ENCODE measurements at places on chromosomes 6 and 20. TPM values are rescaled to one million over a fixed set of nuclear protein-coding genes. Genes with fewer than 3 reads are reported as not detected.

DNA sequence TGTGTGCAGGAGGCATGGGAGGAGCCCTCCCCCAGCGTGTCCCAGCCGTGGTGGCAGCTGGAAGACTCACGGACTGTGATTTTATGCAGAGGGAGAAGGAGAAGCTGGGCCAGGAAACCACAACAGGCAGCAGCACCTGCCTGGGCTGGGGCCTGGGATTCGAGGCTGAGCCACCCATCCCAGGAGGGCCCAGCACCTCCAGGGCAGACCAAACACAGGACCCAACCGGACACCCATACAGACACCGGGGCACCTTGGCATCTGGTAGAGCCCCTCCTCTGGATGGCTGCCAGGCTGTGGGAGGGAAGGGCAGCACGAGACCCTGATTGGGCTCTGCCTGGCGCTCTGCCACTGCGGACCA, 41.7 kb upstream of the CHRNA4 start:
- no peaks in the 10 kb centered on the region for H3K36me3 ChIP-seq
- H3K4me1 ChIP-seq = no peaks in the 10 kb centered on the region
- H3K4me3 ChIP-seq = no peak overlapping the region
- DNase-seq = no peak

- H3K27me3 ChIP-seq = no peaks in the 10 kb centered on the region
- H3K36me3 ChIP-seq = peaks cover 5% of the 10 kb centered on the region
- no peaks in the 10 kb centered on the region for H3K4me1 ChIP-seq
- H3K27ac ChIP-seq = no peak overlapping the region
- H3K4me3 ChIP-seq = no peak overlapping the region
Measured at GRCh38 chr6:1987640-1988039, 257.8 kb downstream of the GMDS start.

DNA sequence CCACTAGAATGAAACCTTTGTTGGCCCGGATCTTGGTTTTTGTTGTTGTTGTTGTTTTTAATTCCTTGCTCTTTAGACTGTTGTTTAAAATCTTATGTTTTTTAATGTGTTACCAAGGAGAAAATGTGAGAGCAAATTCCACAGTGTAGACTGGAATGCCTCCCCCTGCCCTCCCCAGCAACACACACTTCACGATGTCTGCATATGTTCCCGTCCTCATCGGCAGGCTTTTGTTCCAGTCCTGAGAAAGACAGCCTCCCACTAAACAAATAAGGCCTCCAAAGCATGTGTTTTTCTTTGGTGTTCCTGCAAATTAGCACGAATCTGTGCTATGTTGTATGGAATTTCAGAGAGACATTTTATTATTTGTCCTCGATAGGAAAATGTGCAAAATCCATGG, 263.3 kb upstream of the QKI start:
- no peak overlapping the region for H3K27ac ChIP-seq
- H3K4me3 ChIP-seq = no peak overlapping the region
- no peak for DNase-seq
- H3K4me1 ChIP-seq = no peaks in the 10 kb centered on the region

DNA sequence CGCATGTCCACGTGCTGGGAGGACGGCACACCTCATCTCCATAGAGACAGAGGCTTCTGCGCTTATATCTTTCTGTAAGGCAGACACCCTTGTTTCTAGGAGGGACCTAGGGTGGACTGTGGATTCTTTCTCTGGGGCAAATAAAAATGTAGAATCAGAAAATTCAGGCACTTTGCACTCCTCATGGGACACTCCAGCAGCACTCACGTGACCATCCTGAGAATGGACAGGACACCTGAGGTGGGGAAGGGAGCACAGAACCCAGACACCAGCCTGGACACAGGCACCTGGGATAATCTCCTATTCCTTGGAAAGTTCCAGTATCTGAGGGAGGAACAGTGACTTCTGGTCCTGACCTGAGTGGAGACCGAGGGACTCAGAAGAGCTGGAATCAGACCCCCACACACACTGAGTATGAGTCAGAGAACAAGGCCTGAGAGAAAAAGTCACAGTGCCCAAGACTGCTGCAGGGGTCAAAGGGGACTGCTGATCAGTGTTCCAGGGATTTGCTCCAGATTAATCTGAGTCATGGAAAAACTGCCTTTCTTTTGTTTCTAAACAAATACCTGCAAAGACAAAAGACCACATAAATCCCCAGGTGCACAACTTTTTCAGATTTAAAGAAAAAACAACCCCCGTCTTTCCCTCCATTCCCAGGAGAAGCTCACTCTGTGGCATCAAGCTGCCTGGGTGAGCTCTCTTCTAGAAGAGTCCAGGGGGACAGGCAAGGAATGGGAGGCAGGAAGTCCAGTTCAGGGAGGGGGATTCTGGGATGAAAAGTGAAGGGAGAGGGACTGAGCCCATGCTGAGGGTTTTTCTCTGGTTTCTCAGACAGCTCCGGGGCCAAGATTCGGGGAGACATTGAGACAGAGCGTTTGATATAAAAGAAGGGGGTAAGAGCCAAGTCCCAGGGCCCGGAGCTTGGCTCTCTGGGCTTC, 35.6 kb upstream of the MICB start:
- peaks cover 39% of the 10 kb centered on the region for H3K36me3 ChIP-seq
- peaks cover 4% of the 10 kb centered on the region for H3K27me3 ChIP-seq
- peaks cover 50% of the 10 kb centered on the region for H3K4me1 ChIP-seq
- no peak for DNase-seq
- H3K27ac ChIP-seq = peak overlapping the region; percentile 94
- H3K4me3 ChIP-seq = peak overlapping the region; percentile 99

- no peak overlapping the region for H3K4me3 ChIP-seq
- no peak overlapping the region for H3K27ac ChIP-seq
- peaks cover 58% of the 10 kb centered on the region for H3K27me3 ChIP-seq
- peaks cover 2% of the 10 kb centered on the region for H3K36me3 ChIP-seq
Measured at GRCh38 chr20:676315-676937, 824 bp upstream of the SCRT2 start.

GRCh38 chr6:18493925-18494324, 106.8 kb downstream of the RNF144B start:
- no peak overlapping the region for H3K27ac ChIP-seq
- H3K4me3 ChIP-seq = no peak overlapping the region
- no peaks in the 10 kb centered on the region for H3K36me3 ChIP-seq
- H3K27me3 ChIP-seq = peaks cover 11% of the 10 kb centered on the region
- H3K4me1 ChIP-seq = no peaks in the 10 kb centered on the region

GRCh38 chr6:147678253-147678652, 169.8 kb downstream of the SAMD5 start:
- no peak overlapping the region for H3K4me3 ChIP-seq
- DNase-seq = no peak
- no peaks in the 10 kb centered on the region for H3K27me3 ChIP-seq

- DNase-seq = no peak
- no peaks in the 10 kb centered on the region for H3K27me3 ChIP-seq
- no peak overlapping the region for H3K4me3 ChIP-seq
- no peak overlapping the region for H3K27ac ChIP-seq
- H3K36me3 ChIP-seq = no peaks in the 10 kb centered on the region
- no peaks in the 10 kb centered on the region for H3K4me1 ChIP-seq
Measured at GRCh38 chr20:40491009-40491590, 197.9 kb downstream of the MAFB start.

GRCh38 chr20:50248104-50248641, 57.5 kb downstream of the CEBPB start:
- H3K27ac ChIP-seq = no peak overlapping the region
- no peaks in the 10 kb centered on the region for H3K36me3 ChIP-seq

DNA sequence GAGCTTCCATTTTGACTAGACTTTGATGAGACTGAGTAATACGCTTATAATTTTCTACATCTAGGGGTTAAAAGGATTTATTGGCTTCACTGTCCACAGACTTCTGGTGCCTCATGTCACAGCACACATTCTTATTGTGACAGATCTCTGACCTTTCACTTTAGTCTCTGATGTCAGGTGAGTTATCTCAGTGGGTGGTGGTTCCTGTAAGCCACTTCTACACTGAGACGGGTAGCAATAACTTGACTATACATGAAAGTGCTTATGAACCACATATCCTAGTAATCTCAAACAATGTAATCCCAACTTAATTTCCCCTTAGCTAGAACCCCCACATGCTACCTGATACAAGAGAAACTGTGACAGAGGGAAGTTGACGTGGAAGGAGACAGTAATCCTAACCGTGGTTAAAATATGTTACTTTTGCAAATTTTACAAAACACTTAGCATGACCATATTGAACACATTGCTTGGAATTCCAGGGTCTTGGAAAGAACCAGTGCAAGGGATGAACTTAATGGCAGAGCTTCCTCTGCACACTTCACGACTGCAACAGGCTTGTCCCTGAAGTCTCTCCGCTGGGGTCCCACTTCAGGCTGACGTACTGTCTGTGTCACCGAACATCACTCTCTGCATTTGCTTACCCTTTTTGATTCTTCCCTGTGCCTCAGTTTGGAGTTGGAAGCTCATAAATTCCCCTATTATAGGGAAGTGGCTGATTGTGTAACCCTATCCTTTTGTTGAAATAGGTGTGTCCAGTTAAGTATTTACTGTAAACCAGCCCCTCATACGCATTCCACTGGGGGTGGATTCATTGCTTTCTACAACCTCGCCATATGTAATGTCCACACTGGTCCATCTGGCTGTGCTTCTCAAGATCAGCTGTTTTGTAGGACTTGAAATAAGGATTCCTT, 6.4 kb upstream of the TRIM40 start:
- H3K4me3 ChIP-seq = no peak overlapping the region
- no peaks in the 10 kb centered on the region for H3K36me3 ChIP-seq
- H3K27me3 ChIP-seq = peaks cover 75% of the 10 kb centered on the region

DNA sequence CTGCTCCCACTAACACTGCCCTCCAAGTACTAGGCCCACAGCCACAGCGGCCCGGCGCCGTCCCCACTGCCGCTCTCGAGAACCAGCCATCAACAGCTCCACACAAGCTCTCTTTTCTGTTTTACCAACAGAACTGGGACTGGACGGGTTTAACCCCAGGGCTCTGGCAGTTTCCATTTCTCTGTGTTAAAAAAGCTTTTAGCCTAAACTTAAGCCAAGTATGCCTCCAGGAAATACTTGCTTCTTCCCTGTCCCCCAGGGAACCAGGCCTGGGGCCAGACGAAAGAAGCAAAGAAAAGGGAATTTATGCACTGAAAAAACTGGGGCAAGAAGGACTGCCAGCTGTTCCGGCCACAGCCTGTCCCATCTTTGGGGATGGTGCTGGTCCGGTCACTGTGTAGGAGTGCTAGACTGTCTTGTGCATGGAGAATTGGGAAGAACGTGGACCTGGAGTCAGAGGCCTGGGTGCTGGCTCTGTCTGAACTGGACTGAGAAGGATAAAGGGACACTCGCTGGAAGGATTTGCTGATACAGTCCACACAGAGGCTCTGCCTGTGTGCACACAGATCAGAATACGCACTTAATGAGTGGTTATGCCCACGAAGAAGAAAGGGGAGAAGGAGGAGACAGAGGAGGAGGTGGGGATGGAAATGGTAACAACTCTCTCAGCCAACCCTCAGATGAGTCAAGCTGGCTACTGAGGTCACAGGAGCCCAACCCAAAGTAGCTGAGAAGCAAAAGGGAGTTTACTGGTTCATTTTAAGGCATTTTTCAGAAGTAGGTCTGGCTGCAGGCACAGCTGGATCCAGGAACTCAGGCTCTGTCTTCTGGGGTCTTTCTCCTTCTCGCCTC, 254.4 kb upstream of the PMEPA1 start:
- no peaks in the 10 kb centered on the region for H3K36me3 ChIP-seq
- H3K4me3 ChIP-seq = no peak overlapping the region
- no peak overlapping the region for H3K27ac ChIP-seq
- DNase-seq = no peak

- no peaks in the 10 kb centered on the region for H3K36me3 ChIP-seq
- no peak overlapping the region for H3K27ac ChIP-seq
- no peak for DNase-seq
Measured at GRCh38 chr6:126113261-126113660, 126.9 kb downstream of the TRMT11 start.

GRCh38 chr20:33788351-33789049, 22.6 kb upstream of the CHMP4B start:
- H3K27me3 ChIP-seq = no peaks in the 10 kb centered on the region
- DNase-seq = no peak
- peaks cover 3% of the 10 kb centered on the region for H3K36me3 ChIP-seq
- peaks cover 43% of the 10 kb centered on the region for H3K4me1 ChIP-seq

- DNase-seq = no peak
- H3K27ac ChIP-seq = no peak overlapping the region
- no peak overlapping the region for H3K4me3 ChIP-seq
- no peaks in the 10 kb centered on the region for H3K36me3 ChIP-seq
Measured at GRCh38 chr6:128156321-128157111, 255.7 kb upstream of the THEMIS start.

DNA sequence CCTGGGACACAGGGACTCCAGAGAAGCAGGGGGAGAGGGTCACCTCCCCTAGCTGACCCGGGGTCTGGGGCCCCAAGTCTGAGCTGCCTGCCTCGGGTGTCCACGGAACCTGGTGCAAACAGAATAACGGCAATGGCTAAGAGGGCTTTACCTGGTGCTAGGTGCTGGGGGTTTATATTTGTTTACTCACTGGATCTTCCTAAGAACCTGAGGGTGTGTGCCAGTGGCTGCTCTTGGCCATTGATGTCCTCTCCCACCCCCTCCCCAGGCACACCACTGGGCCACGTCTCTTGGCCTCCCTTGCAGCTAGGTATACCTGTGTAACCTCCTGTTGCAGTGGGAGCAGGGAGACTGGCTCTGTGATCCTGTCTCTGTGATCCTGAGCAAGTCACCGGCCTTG, 157.9 kb upstream of the MLN start:
- no peak overlapping the region for H3K4me3 ChIP-seq
- H3K4me1 ChIP-seq = no peaks in the 10 kb centered on the region
- H3K36me3 ChIP-seq = no peaks in the 10 kb centered on the region
- DNase-seq = no peak
- peaks cover 8% of the 10 kb centered on the region for H3K27me3 ChIP-seq

GRCh38 chr20:59508729-59509128, 95.6 kb upstream of the PHACTR3 start:
- DNase-seq = no peak
- no peak overlapping the region for H3K4me3 ChIP-seq
- H3K36me3 ChIP-seq = no peaks in the 10 kb centered on the region
- H3K27me3 ChIP-seq = peaks cover 16% of the 10 kb centered on the region
- no peak overlapping the region for H3K27ac ChIP-seq

GRCh38 chr6:155158030-155158843, 105.6 kb upstream of the CLDN20 start:
- peaks cover 61% of the 10 kb centered on the region for H3K4me1 ChIP-seq
- no peak overlapping the region for H3K27ac ChIP-seq
- peaks cover 11% of the 10 kb centered on the region for H3K36me3 ChIP-seq
- no peaks in the 10 kb centered on the region for H3K27me3 ChIP-seq

DNA sequence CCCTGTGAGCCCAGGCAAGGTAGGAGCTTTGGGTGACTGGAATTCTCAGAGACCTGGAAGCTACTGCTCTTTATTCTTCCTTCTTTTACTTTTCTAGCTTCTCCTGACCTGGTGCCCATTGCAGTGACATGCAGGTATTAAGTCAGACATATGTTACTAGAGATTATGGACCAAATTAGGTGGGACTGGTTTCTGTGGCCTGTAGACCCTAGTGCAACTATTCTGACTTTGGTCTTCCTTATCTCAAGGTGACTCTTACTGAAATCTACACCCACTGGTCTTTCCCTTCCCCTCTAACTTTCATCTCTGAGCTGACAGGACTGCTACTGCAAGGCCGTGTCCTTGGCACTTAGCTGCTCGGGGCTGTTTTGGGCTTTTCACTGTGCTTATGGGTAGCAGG, 24.4 kb upstream of the TMEM217 start:
- DNase-seq = no peak
- H3K4me1 ChIP-seq = peaks cover 61% of the 10 kb centered on the region
- H3K27ac ChIP-seq = peak overlapping the region; percentile 77
- no peaks in the 10 kb centered on the region for H3K27me3 ChIP-seq

Gene MOXD1
- total RNA-seq = not detected

Gene OR2H1
- not detected for total RNA-seq

Gene ZNF311
- 0.55 TPM for total RNA-seq

Gene PAK5
- total RNA-seq = not detected

Gene NFKBIL1
- total RNA-seq = 16.0 TPM

Gene KLHDC3
- 74.2 TPM for total RNA-seq

Gene CCN6
- not detected for total RNA-seq

Gene GRIK2
- total RNA-seq = not detected

Data from activated CD4-positive, alpha-beta T cell treated with anti-CD3 and anti-CD28 coated beads, Interleukin-2, amount 10 ng/mL, durations not matched to agents 7 days and 5 days (primary cell).